ENCODE measurements at places on chromosomes 5 and 9.
A peak's percentile ranks its signal among the peaks of the same experiment; 100 is the strongest.

GRCh38 chr9:108033976-108034964 is 544.7 kb upstream of the KLF4 start:
- no peak for DNase-seq

DNA sequence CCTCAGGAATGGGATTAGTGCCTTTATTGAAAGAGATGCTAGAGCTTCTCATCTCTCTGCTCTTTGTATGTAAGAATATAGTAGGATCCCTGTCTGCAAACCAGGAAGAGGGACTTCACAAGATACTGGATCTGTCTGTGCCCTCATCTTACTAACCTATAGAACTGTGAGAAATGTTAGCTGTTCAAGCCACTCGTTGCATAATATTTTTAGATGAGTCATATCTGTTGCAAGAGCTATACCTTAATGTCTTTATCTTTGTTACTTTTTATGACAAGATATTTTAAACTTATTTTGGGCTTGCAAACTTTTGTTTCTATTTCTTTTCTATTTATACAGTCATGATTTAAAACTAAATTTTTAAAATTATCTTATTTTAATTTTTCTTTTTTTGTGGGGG is 1296.8 kb upstream of the CDH6 start:
- no peak for DNase-seq

DNA sequence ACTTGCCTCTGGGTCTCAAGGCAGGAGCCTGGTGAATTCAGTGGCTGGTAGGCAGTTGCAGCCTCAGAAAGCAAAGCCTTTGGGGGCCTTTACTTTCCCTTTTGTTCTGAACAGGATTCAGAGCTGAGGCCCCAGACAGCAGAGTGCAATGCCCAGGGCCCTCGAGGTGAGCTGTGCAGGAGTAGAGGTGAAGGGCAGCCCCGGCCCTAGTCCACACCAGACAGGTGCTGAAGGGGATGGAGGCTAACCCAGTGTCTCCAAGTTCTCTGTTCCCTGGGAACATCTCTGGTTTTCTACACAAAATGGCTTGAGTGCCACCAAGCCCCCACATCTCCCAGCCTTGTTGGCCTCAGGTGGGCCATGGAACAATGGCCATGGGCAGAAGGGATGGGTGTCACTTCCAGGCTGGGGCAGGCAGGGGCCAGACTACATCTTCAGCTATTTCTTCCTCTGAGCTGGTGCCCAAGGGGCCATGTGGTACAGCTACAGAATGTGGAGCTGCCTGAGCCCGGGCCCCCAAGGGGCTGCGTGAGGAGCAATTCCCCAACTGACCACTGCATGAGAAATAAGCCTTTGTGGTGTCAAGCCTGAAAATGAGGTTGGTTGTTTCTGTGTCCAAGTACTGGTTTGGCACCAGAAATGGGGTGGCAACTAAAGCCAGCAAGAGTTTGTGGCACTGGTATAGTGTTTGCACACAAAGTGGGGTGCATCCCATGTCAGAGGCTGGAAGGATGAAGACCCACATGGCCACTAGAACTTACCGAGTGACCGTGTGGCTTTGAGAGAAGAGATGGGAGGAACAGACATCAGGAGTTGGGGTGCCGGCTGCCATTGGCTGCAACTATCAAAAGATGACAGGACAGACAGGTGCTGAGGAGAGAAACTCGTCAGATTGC is 57.8 kb downstream of the BARX1 start:
- DNase-seq: no peak

DNA sequence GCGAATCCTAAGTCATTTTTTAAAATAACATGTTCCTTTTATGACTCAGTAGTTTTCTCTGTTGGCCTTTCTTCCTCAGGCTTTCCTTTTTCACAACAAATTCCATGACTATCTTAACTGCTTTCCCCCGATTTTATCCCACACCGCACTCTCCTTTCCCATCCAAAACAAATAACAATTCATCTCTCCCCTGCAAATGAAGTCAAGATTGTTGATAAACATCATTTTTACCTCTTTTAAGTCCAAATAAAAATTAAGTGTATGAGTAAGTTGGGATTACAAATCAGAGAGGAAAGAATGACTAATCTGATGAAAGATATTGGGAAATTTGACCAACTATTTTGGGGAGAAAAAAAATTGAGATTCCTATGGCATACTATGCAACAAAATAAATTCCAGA is 47.3 kb downstream of the SEC61B start:
- no peak for DNase-seq

- DNase-seq: peak; percentile 67
Measured at GRCh38 chr5:152532714-152533113, 127.6 kb upstream of the NMUR2 start.
